ENCODE measurements at places on chromosomes 6 and 20.
A peak's percentile ranks its signal among the peaks of the same experiment; 100 is the strongest.

GRCh38 chr6:129236001-129236517 lies 353.1 kb downstream of the LAMA2 start:
- DNase-seq, result no peak

- no peak for DNase-seq
Observed at GRCh38 chr20:57315976-57316480, 13.6 kb upstream of the SPO11 start.

DNA sequence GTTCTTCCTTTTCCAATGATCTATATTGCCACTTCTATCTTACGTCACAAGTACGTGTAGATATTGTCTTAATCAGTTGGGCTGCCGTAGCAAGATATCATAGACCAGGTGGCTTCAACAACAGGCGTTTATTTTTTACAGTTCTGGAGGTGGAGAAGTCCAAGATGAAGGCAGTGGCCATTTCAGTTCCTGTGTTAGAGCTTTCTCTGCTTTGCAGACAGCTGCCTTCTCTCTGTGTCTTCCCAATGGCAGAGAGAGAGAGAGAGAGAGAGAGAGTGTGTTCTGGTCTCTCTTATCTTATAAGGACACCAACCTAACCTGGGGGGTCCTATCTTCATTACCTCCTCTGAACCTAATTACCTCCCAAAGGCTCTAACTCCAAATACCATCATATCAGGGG lies 8.3 kb downstream of the HSF2 start:
- DNase-seq, result no peak

DNA sequence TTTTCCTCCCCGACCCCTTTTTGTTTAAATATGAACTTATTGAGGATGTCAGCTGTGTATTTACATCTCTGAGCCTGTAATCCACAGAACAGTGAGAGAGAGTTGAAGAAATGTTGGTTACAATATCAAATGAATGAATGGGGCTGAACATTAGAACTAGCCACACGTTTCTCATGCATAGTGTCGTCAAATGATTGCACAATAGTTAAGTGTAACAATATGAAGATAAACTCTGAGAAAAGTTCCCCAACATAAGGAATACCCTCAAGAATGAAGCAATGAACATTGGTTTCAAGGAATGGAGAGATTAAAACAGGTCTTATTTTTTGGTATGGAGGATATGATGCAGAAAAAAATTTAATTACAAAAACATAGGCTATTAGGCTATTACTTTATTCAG lies 100.5 kb upstream of the DTNBP1 start:
- DNase-seq, result no peak

DNA sequence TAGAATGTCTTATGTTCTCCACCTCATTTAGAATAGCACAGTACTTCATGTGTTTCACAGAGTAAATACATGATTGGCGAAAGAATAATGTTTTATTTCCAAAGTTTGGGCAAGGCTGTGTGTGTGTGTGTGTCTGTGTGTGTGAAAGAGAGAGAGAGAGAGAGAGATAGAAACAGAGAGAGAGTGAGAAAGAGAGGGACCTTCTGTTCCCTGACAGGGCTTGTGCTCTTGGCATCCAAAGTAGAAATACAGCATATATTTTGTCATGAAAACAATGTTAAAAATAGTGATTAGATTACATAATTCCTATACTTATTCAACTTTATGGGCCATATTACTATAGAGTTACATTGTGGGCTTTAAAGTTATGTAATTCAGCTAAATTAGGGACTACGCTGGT lies 201.2 kb downstream of the KIF6 start:
- no peak for DNase-seq

- DNase-seq, result no peak
Observed at GRCh38 chr6:110529355-110529754, 52.9 kb upstream of the SLC22A16 start.

DNA sequence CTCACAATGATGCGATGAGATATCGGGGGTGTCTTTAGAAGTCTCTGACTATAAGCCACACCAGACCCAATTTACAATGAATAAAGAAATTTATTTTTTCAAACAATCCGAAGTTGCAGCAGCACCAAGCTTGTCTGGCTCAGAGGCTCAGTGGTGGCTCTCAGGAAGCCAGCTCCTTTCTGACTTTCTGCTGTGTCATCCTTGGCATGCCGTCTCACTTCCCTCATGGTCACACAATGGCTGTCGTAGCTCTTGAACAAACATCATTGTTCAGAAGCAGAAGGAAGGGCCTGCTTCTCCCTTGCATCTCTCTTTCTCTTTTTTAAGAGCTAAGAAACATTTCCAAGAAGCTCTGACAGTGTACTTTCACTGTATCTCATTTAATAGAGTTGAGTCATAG lies 299.0 kb downstream of the DOK5 start:
- no peak for DNase-seq

DNA sequence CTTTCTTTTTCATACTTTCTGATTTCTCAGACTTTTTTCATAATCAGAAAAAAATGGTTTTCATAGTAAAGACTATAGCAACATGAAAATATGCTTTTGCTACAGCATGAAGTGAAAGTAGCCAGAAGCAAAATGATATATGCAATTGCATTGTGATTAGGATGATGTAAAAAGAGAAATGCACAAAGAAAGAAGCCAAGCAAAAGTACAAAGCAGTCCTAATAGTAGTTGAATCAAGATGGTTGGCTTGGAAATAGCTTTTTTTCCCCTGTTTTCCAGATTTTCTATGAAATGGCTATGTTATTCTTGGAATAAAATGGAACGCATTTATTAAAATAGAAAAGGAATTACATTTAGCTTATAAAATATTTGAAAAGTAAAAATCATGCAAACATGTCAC lies 77.3 kb downstream of the SEL1L2 start:
- no peak for DNase-seq

GRCh38 chr6:132812255-132812732 lies 2.1 kb upstream of the RPS12 start:
- peak; percentile 15 for DNase-seq

DNA sequence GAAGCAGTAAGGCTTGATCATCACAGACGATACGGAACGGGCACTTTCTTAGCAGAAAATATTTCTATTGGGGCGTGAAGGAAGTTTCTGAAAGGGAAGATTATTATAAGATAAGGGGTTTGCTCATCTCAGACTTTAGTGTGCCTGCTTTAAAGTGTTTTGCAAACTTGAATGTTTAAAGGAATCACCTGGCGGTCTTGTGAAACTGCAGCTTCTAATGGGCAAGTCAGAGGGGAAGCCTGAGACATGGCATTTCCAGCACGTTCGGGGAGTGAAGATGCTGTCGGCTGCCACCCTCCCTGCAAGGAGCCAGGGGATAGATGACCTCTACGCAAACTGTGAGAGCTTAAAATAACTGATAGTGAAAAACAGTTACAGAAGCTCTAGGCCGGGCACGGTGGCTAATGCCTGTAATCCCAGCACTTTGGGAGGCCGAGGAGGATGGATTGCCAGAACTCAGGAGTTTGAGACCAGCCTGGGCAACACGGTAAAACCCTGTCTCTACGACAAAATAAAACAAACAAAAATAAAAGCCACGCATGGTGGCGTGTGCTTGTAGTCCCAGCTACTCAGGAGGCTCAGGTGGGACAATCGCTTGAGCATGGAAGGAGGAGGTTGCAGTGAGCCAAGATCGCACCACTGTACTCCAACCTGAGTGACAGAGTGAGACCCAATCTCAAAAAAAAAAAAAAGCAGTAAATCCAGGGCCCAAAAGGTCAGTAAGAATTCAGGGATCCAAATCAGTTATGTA lies 2.3 kb upstream of the KIF16B start:
- DNase-seq, result no peak

GRCh38 chr6:148888856-148889255 lies 142.0 kb downstream of the UST start:
- no peak for DNase-seq

DNA sequence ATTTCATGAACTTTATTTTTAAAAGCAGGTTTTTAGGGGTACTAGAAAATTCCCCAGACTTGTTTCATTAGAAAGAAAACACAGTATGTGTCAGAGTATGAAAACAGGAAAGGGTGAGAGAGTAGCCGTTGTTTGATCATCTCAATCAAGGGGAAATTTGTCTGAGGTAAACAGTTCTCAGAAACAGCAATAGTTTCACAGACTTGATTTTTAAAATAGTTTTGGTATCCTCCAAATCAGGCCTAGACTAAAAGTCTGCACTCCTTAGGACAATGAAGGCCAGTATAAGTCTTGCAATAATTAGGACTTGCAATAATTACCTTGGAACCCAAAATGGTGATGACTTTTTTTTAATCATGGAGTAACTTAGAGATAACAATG lies 176.6 kb upstream of the TAB2 start:
- no peak for DNase-seq

DNA sequence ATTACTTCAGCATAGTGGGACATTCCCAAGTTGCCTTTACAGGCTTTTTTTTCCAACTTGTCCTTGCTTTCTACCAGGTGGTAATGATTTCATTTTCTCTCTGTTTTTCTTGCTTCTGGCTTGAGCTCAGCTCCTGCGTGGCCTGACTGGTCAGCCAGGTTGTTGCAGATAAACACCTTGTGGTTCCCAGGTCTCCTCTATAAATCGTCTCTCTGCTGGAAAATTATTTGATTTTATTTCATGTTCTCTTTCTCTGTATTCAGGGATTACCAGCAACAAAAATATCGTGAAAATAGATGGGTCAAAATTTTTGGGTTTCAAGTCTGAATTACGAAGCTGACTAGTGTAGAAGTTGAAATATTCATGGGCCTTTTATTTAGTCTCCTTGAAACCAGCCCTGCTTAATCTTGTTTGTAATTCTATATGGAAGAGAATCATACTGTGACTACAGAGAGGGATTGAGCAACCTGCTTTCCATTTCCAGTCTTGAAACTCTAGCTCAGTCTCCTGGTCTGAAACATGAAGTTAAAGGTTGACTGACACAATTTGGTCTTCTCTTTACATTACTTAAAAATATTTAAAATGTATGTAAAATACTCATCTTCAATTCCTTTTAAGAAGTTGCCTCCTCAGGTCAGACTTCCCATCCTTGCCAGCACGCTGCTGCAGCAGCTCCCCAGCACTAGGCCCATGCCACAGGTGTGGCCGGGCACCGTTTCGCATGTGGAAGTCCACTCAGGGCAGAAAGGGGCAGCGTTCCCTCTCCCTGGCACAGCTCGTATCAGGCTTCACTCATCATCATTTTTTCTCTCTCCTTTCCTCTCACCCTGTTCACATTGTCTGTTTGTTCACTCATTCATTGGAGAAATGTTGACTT lies 7.1 kb downstream of the DUSP22 start:
- no peak for DNase-seq

DNA sequence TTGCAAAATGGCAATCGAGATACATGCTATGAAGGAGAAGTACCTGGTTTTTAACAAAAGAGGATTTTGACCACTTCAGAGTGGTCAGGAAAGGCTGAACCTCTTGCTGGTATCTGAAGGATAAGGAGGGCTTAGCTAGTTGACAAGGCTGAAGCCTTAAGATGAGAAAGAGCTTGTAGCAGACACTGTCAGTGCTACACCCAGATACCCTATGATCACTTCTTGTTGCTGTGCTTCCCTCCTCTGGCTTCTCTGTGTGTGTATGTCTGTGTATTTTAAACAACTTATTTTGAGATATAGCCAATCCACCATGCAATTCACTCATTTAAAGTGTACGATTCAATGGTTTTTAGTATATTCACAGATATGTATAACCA lies 38.9 kb upstream of the TGM2 start:
- DNase-seq, result no peak

- no peak for DNase-seq
Observed at GRCh38 chr20:61169874-61170273, 82.2 kb upstream of the CDH4 start.

DNA sequence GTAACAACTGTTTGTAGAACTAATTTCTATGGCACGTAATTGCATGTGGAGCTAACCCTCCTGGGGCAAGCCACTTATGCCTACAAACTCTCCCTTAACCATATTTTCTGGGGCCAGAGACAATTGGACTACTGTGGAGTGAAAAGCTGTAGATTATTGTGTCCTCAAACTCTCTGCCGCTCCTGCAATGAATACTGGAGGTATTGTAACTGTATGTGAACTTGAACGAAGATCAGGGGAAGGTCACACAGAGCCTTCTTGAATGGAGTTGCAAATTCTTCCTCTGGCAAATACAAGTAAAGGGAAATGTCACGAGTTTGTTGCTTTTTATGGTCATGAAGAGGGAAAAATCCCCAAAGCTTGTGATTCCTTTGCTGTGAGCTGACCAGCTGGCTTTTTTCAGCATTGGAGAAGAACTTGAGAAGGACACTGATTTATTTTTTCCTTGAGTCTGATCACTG lies 18.2 kb downstream of the AKAP12 start:
- DNase-seq, result no peak

Measured in HepG2 (cell line).